ENCODE measurements at places on chromosomes 5 and 9. TPM values are rescaled to one million over a fixed set of nuclear protein-coding genes. Genes with fewer than 3 reads are reported as not detected.

GRCh38 chr5:166346726-166347374 is 1944.6 kb upstream of the WWC1 start:
- no peak for DNase-seq
- H3K27ac ChIP-seq: no peak overlapping the region
- H3K36me3 ChIP-seq: no peaks in the 10 kb centered on the region
- no peak overlapping the region for H3K4me3 ChIP-seq
- H3K4me1 ChIP-seq: no peaks in the 10 kb centered on the region
- no peaks in the 10 kb centered on the region for H3K27me3 ChIP-seq

- no peaks in the 10 kb centered on the region for H3K36me3 ChIP-seq
- no peak overlapping the region for H3K27ac ChIP-seq
- DNase-seq: no peak
- no peak overlapping the region for H3K4me3 ChIP-seq
- H3K4me1 ChIP-seq: no peaks in the 10 kb centered on the region
These were observed 32.6 kb upstream of the GPX3 start for GRCh38 chr5:150987746-150988145.

DNA sequence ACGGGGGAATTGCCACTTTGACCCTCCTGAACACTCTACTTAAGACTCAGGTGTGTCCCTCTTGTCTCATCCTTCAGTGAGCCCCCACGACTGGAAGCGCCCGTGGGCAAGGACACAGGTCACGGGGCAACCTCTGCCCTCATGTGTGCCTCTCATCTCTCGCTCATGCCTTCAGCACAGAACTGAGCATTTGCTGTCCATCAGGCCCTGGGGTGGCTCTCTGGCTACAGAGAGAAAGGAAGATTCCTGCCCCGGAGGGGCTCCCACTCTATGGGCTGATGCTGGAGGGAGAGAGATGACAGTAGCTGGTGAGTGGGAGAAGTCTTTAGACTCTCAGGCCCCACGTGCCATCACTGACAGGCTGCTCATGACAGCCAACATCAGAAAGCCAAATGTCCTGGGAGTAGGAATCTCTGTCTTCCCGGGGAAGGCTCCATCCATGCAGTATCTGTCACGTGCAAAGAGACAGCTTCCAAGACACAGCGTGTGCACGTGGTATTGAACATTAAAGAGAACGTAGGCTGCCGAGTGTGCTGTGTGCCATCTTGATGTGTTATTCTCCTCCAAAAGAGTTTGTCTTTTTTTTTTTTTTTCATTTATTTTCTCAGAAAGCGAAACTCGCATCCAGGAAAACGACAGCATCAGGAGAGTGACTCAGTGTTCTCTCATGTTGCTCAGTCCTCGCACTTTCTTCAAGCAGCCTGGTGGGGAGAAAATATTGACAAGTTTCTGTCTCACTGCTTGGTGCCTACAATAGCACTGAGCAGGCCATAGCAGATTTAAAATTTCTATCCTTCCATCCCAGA is 190.5 kb downstream of the GAS1 start:
- no peak overlapping the region for H3K4me3 ChIP-seq
- H3K27ac ChIP-seq: no peak overlapping the region
- H3K4me1 ChIP-seq: no peaks in the 10 kb centered on the region
- no peaks in the 10 kb centered on the region for H3K36me3 ChIP-seq

GRCh38 chr9:11892401-11892800 is 800.8 kb upstream of the TYRP1 start:
- no peaks in the 10 kb centered on the region for H3K27me3 ChIP-seq
- H3K27ac ChIP-seq: no peak overlapping the region
- no peaks in the 10 kb centered on the region for H3K36me3 ChIP-seq
- no peak overlapping the region for H3K4me3 ChIP-seq
- no peaks in the 10 kb centered on the region for H3K4me1 ChIP-seq
- DNase-seq: no peak

The TMEM174 gene
- not detected for total RNA-seq

The WNT8A gene
- not detected for total RNA-seq

DNA sequence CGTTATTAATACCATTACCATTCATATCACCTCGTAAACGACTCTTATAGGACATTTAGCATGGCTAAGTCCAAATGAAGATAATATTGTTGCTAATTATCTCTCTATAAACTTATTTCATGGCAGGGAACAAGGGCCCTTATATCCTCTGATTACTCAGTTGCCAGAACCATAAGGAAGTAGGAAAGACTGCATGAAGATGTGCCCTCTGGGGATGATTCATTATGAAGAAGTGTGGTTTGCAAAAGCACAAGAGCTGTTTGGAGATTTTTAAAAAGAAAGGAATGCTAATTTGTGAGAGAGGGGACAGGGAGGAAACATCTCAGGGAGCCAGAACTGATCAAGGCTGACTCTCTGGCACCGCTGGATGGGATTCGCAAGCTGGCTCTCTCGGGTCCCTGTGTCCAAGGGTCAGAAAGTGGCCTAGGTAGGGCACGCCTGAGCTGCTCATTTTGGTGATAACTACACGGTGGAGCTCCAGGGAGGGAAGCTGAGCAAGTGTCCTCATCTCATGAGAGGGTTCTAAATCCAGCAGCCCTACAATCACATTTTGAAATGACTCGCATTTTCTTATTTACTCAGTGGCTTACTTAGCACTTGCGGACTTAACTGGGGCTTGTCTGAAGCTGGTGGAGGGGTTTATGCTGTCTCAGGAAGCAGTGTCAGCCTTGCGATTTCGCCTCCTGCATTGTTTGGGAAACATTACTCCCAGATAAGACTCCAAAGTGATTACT is 136.8 kb downstream of the C5orf15 start:
- peaks cover under 1% of the 10 kb centered on the region for H3K4me1 ChIP-seq
- H3K36me3 ChIP-seq: no peaks in the 10 kb centered on the region
- H3K4me3 ChIP-seq: no peak overlapping the region
- peaks cover 3% of the 10 kb centered on the region for H3K27me3 ChIP-seq
- no peak for DNase-seq

DNA sequence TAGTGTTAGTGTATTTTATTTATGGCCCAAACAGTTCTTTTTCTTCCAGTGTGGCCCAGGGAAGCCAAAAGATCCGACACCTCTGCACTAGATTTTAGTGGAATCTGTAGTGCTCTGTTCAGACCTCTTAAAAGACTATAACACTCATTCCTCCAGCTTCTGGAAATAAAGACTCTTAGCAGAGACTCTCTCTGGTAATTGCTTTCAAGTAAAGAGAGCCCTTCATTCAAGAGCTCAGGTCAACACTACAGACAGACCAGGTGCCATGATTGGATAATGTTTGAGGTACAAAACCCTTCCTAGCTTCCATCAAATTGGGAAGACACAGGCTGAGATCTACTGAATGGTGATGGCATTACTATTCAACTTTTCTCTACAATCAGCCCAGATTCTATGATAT is 255.8 kb downstream of the PRDM9 start:
- no peaks in the 10 kb centered on the region for H3K27me3 ChIP-seq
- no peaks in the 10 kb centered on the region for H3K4me1 ChIP-seq
- no peaks in the 10 kb centered on the region for H3K36me3 ChIP-seq
- H3K27ac ChIP-seq: no peak overlapping the region

The SURF4 gene
- 239 TPM for total RNA-seq

DNA sequence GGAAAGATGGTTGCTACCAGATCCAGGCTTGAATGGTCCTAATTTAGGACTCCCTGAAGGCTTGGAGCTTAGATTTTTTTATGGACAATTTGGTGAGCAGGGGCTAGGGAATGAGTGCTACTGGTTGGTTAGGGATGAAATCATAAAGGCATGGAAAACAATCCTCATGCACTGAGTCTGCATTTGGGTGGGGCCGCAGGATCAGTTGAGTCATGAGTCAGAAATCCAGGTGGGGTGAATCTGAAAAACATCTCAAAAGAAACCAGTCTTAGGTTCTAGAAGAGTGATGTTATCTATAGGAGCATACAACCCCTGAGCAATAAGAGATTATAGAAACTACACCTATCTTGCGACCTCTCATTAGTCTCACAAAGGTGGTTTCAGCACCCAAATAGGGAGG is 300.0 kb downstream of the KIF4B start:
- no peaks in the 10 kb centered on the region for H3K27me3 ChIP-seq
- H3K4me1 ChIP-seq: no peaks in the 10 kb centered on the region
- H3K27ac ChIP-seq: no peak overlapping the region
- H3K4me3 ChIP-seq: no peak overlapping the region
- no peak for DNase-seq

DNA sequence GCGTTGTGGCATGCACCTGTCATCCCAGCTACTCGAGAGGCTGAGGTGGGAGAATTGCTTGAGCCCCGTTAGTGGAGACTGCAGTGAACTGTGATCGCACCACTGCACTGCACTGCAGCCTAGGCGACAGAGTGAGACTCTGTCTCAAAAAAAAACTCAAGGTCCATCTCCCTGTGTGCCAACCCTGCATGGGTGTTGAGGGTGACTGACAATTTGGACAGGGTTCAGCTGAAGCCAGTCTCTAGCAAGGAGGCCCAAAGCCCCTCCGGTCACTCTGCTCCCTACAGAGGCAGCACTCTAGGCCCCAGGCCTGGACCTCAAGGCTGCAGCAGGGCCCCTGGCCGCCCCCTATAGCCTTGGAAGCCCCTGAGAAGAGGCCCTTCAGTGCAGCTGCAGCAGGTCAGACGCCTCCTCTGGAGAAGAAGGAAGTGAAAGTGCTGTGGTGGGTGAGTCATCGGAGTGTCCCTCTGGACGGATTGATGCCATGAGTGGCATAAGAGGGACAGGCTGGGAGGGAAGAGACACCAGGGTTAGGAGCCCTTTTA is 39.2 kb upstream of the NEK6 start:
- DNase-seq: peak; percentile 85
- H3K27ac ChIP-seq: peak overlapping the region; percentile 42
- H3K27me3 ChIP-seq: peaks cover 1% of the 10 kb centered on the region
- no peaks in the 10 kb centered on the region for H3K36me3 ChIP-seq
- H3K4me3 ChIP-seq: no peak overlapping the region
- H3K4me1 ChIP-seq: peaks cover 53% of the 10 kb centered on the region

The SGCD gene
- total RNA-seq: not detected

The GLRA1 gene
- total RNA-seq: not detected

- H3K4me1 ChIP-seq: no peaks in the 10 kb centered on the region
- no peak overlapping the region for H3K4me3 ChIP-seq
- H3K36me3 ChIP-seq: no peaks in the 10 kb centered on the region
- no peak overlapping the region for H3K27ac ChIP-seq
- no peaks in the 10 kb centered on the region for H3K27me3 ChIP-seq
These were observed 26.2 kb downstream of the LHX3 start for GRCh38 chr9:136178773-136179075.

The GABRA6 gene
- total RNA-seq: not detected

DNA sequence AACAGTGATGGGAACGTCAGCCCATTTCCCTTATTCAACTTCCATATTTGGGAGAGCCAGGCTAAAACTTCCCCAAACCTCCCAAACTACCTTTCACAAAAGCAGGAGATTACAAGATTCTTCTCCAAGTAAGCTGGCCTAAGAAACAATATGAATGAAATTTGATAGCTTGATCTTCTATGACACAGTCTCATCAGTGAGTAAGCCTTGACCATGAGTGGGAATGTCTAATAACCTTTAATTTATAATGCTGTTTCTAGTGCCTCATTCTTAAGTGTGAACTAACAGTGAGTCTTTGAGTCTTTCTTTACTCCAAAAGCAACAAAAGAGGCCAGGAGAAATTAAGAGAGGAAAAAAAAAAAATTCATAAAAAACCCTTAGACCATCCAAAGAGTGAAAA is 1379.9 kb downstream of the EFNA5 start:
- no peak for DNase-seq
- no peaks in the 10 kb centered on the region for H3K36me3 ChIP-seq
- no peak overlapping the region for H3K4me3 ChIP-seq
- no peaks in the 10 kb centered on the region for H3K27me3 ChIP-seq
- H3K4me1 ChIP-seq: no peaks in the 10 kb centered on the region

The SPINK13 gene
- not detected for total RNA-seq

DNA sequence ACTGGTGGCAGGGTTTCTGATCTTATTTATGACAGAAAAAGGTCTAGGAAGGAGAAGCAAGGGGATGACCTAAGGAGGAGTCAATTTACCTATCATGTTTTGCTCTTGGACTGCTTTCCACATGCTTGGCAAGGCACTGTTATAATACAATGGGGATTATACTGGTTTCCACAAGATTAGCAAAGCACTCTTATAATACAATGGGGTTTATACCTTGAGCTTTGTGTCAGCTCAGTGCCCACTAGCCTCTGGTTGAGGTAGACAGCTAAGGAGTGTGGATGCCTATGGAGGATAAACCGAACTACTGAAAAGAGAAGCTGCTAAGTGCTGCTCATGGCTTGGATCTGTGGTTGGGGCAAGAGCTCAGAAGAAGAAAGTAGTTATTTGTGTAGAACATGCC is 68.7 kb downstream of the MRPS27 start:
- H3K27ac ChIP-seq: no peak overlapping the region
- H3K4me3 ChIP-seq: no peak overlapping the region
- peaks cover 13% of the 10 kb centered on the region for H3K36me3 ChIP-seq

- no peaks in the 10 kb centered on the region for H3K4me1 ChIP-seq
- no peaks in the 10 kb centered on the region for H3K27me3 ChIP-seq
- H3K4me3 ChIP-seq: no peak overlapping the region
- H3K36me3 ChIP-seq: no peaks in the 10 kb centered on the region
These were observed 132.1 kb downstream of the COL23A1 start for GRCh38 chr5:178458140-178458539.

GRCh38 chr5:4370218-4370617 is 769.9 kb upstream of the ADAMTS16 start:
- no peaks in the 10 kb centered on the region for H3K4me1 ChIP-seq
- H3K27me3 ChIP-seq: no peaks in the 10 kb centered on the region
- DNase-seq: no peak
- H3K36me3 ChIP-seq: no peaks in the 10 kb centered on the region
- H3K27ac ChIP-seq: no peak overlapping the region

- H3K27ac ChIP-seq: no peak within 1 kb of the TSS
- H3K36me3 ChIP-seq: no peaks in the 10 kb centered on the region
- H3K27me3 ChIP-seq: peaks cover 26% of the 10 kb centered on the region
- no peak for DNase-seq
These were observed at the start of gene ARSI for GRCh38 chr5:150302301-150303069. TSS of gene ARSI (minus strand) at chr5:150302905. CDS start at chr5:150302373, 532 bp downstream.

GRCh38 chr5:159764283-159765134 is 151.8 kb upstream of the ADRA1B start:
- peaks cover 17% of the 10 kb centered on the region for H3K27me3 ChIP-seq
- H3K4me3 ChIP-seq: no peak overlapping the region
- peaks cover 10% of the 10 kb centered on the region for H3K4me1 ChIP-seq
- H3K27ac ChIP-seq: no peak overlapping the region

- no peak for DNase-seq
- H3K4me3 ChIP-seq: no peak overlapping the region
- H3K36me3 ChIP-seq: no peaks in the 10 kb centered on the region
- H3K4me1 ChIP-seq: no peaks in the 10 kb centered on the region
These were observed 295.9 kb downstream of the NFIB start for GRCh38 chr9:14018081-14018480.

DNA sequence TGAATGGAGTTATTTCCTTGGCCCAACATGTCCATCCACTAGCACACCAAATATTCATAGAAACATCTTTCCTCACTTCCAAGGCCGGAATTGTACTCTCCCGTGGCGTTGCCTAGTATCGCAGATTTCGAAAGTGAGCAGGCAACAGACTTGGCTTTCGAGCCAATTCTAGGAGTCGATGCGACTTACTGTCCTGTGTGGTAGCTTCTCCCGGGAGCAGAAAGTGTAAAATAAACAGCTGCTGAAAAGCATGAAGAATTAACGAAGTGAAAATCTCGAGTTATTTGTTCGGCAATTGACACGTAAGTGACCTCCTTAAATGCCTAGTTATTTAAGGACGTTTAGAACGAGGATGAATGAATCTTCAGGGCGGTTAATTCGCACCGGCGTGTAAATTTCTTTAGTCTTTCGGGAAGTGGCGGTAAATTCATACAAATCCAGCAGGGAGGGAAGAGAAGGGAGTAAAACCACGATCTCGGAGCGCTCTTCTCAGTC is 449 bp upstream of the PCSK5 start:
- H3K27me3 ChIP-seq: no peaks in the 10 kb centered on the region
- peak overlapping the region; percentile 95 for H3K4me3 ChIP-seq
- H3K27ac ChIP-seq: peak overlapping the region; percentile 75
- peak; percentile 7 for DNase-seq
- H3K4me1 ChIP-seq: peaks cover 36% of the 10 kb centered on the region

The PCDHA12 gene
- not detected for total RNA-seq
